ENCODE measurements at places on chromosomes 13 and 19.

DNA sequence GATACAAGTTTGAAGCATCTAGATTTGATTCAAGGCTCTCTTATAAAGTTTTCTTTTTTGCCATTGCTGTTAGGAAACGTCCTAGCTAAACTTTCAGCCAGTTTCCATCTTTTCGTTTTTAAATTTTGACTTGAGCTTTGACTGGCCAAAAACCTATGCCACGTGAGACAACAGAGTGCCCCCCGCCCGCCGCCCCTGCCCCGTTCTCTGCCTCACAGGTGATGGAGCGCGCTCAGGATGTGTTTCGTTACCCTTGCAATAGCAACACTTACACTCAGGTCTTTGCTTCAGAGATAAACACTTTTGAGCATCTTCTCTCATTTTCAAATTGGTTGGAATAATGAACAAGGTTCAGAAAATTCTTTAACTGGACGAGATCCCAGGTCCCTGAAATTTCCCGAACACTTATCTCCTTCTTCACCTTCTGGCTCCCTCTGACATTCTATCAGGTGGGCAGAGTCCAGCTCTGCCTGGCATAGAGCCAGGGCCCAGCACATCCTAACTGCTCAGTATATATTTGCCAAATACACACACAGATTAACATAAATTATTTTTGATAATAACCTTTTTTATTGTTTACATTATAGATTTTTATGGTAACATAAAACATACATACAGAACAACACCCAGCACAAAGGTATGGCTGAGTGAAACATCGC is 301.1 kb downstream of the IRS2 start:
- DNase-seq: no peak

DNA sequence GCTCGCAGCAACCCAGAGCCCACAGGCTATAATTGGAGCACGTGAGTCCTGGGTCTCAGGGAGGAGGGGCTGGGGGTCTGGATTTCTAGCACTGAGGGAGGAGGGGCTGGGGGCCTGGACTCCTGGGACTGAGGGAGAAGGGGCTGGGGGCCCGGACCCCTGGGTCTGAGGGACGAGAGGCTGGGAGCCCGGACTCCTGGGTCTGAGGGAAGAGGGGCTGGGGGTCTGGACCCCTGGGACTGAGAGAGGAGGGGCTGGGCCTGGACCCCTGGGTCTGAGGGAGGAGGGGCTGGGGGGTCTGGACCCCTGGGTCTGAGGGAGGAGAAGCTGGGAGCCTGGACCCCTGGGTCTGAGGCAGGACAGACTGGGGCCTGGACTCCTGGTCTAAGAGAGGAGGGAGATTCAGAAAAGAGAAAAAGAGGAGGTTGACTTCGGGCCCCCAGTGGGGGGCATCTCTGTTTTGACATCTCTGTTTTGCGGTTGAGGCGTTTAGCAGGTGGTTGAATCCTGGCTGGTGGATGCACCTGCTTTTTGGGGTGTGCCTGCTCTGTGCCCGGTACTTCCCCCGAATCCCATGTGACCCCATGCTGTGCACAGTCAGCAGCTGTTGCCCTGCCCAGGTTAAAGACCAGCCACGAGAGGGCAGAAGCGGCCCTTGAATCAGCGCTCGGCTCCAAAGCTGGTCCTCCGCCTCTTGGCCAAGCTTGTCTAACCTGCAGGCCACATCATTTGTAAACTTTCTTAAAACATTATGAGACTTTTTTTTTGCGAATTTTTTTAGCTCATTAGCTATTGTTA is 10.5 kb downstream of the PVR start:
- no peak for DNase-seq

GRCh38 chr19:2043961-2044708 is 6.9 kb downstream of the MKNK2 start:
- DNase-seq: no peak

GRCh38 chr13:39773833-39774232 is 118.4 kb downstream of the COG6 start:
- no peak for DNase-seq

- DNase-seq: no peak
Observed at GRCh38 chr13:78599645-78600279, 3.6 kb downstream of the POU4F1 start.

GRCh38 chr19:28103921-28104320 is 1109.0 kb downstream of the UQCRFS1 start:
- no peak for DNase-seq

- DNase-seq: no peak
Observed at GRCh38 chr19:29583196-29583999, 22.7 kb upstream of the POP4 start.

DNA sequence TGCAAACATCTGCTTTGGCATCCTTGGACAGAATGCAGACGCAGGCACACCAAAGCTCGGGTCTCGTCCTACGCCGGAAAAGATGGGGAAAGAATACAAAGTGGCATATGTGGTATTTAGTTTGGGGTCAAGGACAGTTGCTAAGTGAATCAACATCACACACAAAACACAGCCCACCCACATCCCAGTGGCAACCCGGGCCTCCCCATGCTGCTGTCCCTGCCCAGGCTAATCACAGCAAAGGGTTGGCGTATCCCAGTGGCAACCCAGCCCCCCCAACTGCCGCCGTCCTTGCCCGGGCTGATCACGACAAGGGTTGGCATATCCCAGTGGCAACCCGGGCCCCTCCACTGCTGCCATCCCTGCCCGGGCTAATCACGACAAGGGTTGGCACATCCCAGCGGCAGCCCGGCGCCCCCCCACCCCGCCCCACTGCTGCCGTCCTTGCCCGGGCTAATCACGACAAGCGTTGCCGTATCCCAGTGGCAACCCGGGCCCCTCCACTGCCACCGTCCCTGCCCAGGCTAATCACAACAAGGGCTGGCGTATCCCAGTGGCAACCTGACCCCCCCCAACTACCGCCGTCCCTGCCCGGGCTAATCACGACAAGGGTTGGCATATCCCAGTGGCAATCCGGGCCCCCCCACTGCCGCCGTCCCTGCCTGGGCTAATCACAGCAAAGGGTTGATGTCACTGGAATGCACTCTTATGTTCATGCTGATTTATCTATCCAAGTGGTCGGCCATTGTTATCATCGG is 167.8 kb upstream of the SOX1 start:
- no peak for DNase-seq

GRCh38 chr19:42129399-42130253 is 2.6 kb downstream of the POU2F2 start:
- peak; percentile 70 for DNase-seq

- DNase-seq: no peak
Observed at GRCh38 chr13:51093574-51093973, 17.5 kb downstream of the C13orf42 start.

DNA sequence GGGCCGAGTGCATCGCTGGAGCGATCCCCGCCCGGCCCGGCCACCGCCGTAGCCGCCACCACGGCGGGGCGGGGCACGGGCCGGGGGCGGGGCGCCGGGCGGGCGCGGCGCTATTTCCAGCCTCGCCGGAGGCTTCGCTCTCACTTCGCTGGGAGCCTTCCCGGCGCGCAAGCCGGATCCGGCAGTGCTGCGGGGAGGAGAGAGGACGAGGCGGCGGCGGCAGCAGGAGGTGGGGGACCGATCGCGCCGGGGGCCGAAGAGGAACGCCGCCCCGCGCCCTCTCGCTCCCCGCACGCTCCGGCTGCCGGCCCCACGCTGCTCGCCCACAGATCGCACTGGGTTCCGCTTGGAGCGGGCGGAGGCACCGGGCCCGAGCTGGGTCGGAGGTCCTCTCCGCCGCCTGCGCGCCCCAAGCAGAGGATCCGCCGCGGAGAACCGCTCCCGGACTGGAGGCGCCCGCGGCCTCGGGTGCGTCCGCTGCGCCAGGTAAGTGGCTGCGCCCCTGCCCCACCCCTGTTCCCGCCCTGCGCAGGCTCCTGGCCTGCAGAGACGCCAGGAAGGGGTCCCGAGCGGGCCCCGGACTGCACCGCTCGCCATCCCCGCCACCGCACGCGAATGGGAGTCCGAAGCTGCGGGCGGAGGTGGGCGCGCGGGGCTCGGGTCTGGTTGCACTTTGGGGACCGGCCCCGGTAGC is at the start of gene CHST8:
TSS of gene CHST8 (plus strand) at position 143 of the 694 bp plus-strand sequence. CDS start 67,309 bp downstream, outside the sequence.
- peak; percentile 53 for DNase-seq

DNA sequence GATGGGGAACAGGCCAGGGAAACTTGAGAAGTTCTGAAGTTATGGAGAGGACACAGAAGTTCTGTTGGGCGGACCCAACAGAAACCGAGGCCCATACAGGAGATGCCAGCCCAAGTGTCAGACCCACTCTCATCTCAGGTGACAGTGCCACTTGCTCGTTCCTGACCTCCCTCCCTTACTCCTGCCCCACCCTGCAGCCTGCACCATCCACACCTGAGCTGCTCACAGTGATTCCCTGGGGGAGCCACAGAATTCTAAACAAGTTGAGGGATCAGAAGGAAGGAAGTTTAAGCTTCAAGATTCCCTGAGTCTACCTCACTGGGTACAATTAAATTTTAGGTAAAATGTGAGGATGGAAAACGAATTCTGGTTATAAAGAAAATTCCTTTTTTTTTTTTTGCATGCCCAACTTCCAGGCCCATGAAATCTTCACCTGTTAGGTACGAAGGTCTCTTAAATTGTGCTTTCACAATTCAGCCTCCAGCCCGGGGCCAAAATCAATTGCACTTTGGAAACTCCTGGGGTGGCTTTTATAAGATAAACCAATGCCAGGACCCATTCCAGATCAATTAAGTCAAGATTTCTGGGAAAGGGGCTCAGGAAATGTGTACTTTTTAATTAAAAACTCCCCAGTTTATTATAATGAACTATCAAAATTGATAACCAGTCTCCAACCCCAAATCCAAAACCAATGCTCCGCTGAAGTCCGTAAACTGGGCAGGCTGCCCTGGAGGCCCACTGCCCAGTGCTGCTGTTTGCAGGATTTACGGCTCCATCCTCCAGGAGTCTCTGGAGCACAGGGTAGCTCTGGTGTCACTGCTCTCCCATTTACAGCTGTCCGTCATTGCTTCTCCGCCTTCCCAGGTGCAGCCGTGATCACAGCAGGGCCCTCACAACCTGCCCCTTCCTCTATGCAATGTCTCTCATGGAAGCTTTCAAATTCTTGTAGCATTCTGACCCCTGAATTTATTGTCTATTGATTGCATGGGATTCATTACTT is 643.5 kb downstream of the UQCRFS1 start:
- DNase-seq: no peak

DNA sequence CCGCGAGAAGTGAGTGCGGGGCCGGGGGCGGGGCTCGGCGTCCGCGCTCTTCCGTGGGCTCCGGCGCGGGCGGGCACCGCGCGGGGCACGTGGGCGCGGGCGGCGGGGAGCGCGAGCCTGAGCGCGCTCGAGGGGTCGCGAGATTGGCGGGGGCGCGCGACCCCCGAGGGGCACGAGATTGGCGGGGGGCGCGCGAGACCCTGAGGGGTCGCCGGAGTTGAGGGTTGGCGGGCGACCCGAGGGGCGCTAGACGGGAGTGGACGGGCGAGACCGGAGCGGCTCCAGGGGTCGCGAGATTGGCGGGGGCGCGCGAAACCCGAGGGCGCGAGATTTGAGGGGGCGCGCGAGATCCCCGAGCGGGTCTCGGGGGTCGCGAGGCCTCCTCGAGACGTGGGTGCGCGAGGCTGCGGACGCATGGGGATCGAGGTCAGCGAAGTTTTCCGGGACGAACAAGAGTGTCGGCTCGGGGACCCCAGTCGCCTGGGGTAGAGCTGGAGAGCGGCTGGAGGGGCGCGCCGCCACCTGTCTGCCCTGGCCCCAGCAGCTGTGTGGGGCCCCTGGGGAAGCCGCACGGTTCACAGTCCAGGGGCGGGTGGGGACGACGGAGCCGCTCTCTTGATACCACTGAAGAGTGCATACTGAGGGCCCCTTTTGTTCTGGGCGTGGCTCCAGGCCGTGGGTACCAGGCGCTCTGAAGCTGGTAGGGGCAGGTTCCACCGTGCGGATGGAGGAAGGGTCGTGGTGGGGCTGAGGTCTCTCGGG is 682 bp downstream of the SSBP4 start:
- no peak for DNase-seq

- DNase-seq: no peak
Observed at GRCh38 chr19:47352095-47352494, 3.0 kb downstream of the DHX34 start.

DNA sequence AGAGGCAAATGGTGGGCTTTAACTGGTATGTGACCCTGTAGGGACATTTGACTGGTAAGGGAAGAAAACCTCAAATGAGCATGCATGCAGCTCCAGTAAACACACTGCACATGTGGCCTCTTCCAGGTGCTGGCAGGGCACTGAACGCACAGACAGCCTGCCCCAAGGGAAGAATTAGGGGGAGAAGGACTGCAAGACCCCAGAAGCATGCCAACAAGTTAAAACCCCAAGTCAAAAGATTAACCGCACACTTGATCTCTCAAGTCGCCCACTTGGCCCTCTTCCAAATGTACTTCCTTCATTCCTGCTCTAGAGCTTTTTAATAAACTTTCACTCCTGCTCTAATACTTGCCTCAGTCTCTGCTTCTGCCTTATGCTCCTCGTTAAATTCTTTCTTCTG is 46.9 kb upstream of the SLITRK1 start:
- DNase-seq: no peak

Measured in NCI-H1694 (cell line).